ENCODE measurements at places on chromosomes 4 and X. TPM values are rescaled to one million over a fixed set of nuclear protein-coding genes. Genes with fewer than 3 reads are reported as not detected.

Gene SLAIN2
- 66.2 TPM for total RNA-seq

Gene STOX2
- not detected for total RNA-seq

Gene SNCA
- total RNA-seq = 11.6 TPM

GRCh38 chr4:128357286-128357685 lies 69.7 kb upstream of the PGRMC2 start:
- H3K4me1 ChIP-seq = no peaks in the 10 kb centered on the region
- H3K4me3 ChIP-seq = no peak overlapping the region
- H3K27ac ChIP-seq = no peak overlapping the region
- no peaks in the 10 kb centered on the region for H3K36me3 ChIP-seq
- DNase-seq = no peak

DNA sequence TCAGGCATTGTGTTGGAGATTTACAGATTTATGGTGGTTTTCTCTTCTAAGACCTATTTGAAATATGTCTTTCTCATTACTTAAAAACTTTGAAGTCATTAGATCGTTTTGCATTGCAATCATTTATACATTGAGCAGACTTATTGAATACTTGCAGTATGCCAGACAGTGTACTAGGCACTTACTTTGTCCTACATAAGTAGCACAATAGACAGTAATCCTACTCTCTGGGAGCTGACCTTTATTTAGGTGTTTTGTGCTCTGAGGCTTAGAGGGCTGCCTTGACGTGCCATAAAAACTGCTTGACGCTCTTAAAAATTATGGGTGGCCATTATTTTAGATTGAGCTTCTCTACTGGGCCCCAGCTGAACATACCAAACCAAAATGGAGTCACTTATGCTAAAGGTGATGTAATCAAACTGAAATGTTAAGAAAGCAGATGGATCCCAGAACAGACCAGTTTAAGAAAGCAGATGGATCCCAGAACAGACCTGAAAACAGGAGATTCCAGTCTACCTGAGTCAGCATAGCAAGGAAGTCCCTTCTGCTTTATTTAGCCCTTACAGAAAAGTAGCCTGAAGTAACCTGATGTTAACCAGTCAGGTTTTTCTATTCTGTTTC lies 42.4 kb downstream of the PTTG2 start:
- no peaks in the 10 kb centered on the region for H3K27me3 ChIP-seq
- DNase-seq = no peak
- no peaks in the 10 kb centered on the region for H3K36me3 ChIP-seq
- H3K27ac ChIP-seq = no peak overlapping the region

Data from activated CD4-positive, alpha-beta memory T cell treated with anti-CD3 and anti-CD28 coated beads, Interleukin-2, amount 10 ng/mL, durations not matched to agents 7 days and 5 days (primary cell).